HCEC 1CT (cell line): ENCODE measurements at places on chromosomes 12 and 14.

DNA sequence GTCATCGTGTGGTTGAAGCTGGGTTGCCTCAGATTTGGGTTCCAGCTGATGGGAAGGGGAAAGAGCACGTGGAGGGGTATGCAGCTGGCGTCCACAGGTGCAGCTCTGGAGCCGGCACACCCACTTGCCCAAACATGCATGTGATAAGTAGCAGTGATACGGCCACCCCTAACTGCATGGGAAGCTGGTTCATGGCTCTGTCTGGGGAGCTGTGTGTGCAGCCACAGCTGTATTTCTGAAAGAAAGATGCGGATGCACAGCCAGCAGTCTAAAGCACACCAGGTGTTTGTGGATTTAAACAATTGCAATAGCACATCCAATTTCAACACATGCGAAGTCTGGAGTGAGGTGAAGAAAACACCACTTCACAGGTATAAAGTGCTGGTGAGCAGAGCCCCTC, 181.4 kb downstream of the EFCAB11 start:
- DNase-seq: no peak

DNA sequence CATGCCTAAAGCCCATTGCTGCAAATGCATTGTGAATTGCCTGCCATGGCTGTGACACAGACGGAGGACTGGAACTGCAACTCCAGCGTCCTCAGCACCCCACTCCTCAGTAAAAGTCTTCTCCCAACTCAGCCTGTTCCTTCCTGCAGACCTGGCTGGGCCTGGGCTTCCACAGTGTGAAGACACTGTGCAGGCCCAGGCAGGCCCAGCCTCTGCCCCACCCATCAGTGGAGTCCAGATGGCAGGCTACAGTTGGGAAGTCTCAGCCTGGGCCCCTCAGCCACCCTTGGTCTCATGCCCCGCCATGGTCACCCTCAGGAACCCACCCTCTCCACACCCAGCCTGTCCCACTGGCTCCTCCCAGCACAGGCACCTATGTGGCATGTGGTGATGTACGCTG, 22.0 kb downstream of the VSX2 start:
- DNase-seq: no peak

- DNase-seq: peak; percentile 13
Measured at GRCh38 chr12:53601296-53601847, 24.8 kb downstream of the ATF7 start.

GRCh38 chr12:9379023-9379742, 171.0 kb upstream of the PZP start:
- DNase-seq: no peak

GRCh38 chr14:43410631-43411030, 1096.5 kb downstream of the FSCB start:
- DNase-seq: no peak

GRCh38 chr14:77177702-77178101, 3.9 kb upstream of the TMEM63C start:
- no peak for DNase-seq

GRCh38 chr12:132388379-132389015, 59.1 kb upstream of the GALNT9 start:
- DNase-seq: no peak

- peak; percentile 69 for DNase-seq
Measured at GRCh38 chr12:86134561-86134960, 121.6 kb downstream of the MGAT4C start.

DNA sequence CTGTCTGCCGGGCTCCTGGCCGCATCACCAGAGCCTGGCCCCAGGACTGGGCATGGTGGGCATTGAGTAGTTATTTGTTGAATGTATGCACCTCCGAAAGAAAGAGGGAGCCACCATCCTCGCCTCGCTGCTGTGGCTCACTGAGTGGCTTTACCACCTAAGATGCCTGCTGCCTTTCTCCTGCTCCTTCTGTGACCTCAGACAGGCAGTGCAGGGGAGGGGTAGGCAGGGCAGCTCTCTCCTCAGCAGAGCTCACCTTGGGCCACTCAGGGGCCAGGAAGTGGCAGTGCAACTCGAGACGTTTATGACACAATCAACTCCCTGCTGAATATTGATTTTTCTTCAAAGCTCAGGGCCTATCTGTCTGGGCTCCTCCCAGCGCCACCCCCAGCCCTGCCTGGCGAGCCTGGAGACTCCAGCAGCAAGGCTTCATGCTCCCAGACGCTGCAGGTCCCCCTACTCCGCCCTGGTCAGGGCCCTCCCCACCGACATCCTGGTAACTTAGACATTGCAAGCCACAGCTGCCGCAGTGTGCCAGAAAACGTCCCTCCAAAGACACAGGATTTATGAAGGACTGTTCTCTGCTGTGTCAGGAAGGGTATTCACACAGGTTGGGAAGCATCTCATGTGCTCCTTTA, 84.3 kb upstream of the DIO3 start:
- no peak for DNase-seq

DNA sequence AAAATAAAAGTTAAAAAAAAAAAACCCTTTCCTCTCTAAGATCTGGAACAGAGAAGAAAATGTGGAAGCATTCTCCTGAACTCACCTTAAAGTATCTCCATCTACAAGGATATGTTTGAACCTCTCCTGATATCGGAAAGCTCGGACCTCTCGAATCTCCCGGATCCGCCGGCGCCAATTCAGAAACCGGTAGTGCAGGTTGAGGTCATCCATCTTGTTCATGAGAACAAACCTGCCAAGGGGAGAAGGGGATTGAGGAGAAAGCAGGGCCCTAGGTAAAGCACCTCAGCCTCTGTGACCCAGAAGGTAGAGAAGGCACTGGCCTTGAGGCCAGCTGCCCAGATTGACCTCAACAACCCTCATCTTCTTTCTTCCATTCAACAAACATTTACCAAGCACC, 2.2 kb downstream of the SPRYD3 start:
- no peak for DNase-seq

DNA sequence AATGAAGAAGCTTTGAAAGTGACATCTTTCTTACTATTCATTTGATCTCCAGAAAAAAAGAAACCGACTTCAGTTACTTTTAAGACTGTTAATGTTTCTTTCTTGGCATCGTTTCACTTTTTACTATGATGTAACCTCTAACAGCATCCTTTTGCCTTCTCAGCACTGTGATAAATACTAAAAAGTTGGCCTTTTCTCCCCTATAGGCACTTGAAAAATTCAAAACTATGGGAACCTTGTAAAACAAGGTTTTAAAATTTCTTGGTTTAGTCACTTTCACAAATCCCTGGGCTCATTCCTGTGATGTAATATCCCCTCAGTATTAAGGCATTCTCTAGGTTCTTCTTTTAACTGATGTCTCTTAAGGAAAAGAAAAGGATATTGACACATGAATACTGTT, 281.8 kb downstream of the EGLN3 start:
- no peak for DNase-seq

- DNase-seq: no peak
Measured at GRCh38 chr12:128991716-128992115, 138.4 kb downstream of the GLT1D1 start.

DNA sequence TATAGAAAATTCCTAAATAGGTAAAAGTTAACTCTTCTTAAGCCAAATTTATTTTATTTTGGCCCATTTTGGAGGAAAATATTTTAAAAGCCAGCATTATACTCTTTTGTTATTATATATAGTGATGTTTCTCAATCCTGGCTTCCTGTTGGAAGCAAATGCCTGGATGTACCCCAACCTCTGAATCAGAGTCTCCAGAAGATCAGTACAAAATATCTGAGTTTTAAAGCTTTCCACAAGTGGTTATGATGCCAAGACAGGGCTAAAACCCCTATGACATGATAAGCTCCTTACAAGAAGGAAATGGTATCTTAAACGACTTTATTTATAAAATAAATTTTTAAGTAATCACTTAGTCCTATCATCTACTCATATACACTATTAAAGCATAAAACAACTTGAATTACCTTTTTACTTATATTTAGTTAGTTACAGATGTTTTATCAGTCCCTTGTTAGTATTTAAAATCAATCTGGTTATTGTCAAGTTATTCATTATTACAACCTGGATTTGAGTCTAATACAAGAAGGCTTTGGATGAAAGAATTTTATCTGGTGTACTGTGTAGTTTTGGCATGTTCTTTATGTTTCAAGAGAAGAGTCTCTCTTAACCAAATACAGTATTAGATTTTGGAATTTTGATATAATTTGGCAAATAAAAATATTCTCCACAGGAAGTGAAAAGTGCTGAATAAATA, 238.1 kb downstream of the SLC2A13 start:
- no peak for DNase-seq

GRCh38 chr12:43214166-43214565, 337.8 kb downstream of the ADAMTS20 start:
- no peak for DNase-seq

- DNase-seq: no peak
Measured at GRCh38 chr12:108559007-108559655, 1.8 kb downstream of the SART3 start.

GRCh38 chr12:12665194-12665593, 30.8 kb downstream of the GPR19 start:
- DNase-seq: no peak

DNA sequence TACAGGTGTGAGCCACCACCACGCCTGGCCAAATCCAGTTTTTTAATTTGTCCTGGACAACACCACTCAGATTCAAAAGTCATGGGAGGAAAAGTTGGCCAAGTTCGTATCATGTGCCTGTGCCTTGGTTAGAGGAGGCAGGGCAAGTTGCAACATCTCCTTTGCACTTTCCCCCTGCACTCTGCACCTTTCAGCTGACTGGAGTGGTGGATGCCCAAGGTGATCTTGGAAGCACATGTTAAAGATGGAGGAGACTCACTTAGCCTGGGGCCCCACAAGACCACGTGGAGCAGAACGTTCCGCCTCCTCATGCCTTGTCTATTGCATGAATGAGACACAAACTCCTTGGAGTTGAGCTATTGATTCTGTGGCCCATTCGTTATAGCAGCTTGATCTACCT, 82.1 kb upstream of the FZD10 start:
- no peak for DNase-seq

GRCh38 chr12:47267571-47267970, 187.8 kb upstream of the AMIGO2 start:
- no peak for DNase-seq

GRCh38 chr14:99011385-99011784, 260.6 kb downstream of the BCL11B start:
- no peak for DNase-seq

GRCh38 chr14:51972566-51972965, 16.8 kb upstream of the RTRAF start:
- no peak for DNase-seq

GRCh38 chr12:45208604-45209487, 7.0 kb upstream of the ANO6 start:
- peak; percentile 85 for DNase-seq

DNA sequence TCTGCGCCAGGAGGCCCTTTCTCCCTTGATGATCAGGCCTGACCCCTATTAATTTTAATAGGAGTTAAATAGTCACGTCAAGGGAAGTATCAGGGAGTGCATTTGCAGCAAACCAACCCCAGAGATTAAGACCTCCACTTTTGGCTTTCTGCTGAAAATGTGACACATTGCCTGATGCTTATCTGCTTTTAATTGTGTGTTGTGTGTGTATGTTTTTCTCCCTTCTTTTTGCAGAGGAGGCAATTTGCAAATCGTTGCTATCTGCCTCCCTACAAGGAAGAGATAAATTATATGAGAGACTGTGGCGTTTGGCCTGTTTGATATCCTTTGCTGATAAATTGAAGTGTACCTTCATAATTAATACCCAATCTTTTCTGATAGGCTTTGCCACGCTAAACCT, 822.9 kb downstream of the VRK1 start:
- no peak for DNase-seq

DNA sequence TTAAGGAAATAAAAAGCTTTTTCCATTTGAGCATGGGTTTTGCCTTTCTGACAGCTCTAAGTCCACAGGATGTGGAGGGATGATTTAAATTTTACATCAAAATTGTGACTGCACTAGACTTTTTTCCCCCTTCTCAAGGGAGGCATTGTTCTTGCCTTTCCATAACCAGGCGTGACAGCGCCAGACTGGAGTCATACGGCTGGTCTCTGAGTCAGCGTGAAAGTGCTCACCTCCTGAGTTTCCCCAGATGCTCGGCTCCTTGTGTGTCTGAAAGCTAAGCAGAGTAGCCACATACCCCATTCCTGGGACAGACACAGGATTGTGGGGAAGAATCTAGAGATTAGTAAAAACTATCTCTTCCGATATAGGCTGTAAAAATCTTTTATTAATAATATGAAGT, 43.1 kb downstream of the SOX5 start:
- DNase-seq: no peak

DNA sequence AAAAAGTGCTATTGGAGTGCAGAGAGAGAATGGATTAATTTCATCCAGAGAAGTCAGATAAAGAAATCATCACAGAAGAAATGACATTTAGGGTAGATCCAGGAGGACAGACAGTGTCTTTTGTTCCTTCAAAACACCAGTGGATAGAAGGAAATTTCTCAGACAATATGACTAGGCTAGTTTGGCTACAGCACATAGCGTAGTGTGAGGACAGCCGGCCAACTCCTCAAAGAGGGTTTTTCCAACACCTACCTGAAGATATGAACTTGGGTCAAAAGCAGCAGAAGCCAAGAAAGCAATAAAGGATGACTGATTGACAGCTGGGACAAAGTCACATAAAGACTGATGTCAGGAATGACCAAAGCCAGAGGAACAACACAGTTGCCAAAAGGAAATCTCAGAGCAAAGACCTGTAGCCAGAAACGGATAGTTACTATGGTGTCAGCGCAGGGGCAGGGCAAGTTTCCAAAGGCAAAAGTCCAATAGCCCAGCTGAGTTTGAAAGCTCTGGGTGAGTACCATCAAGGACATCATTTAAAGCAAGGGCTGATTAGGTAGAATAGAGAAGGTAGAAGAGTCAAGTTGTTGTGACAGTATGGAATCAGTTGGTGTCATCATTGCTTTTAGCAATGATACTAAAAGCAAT, 58.7 kb upstream of the PDE3A start:
- DNase-seq: no peak

- DNase-seq: peak; percentile 37
Measured at GRCh38 chr12:122203301-122204166, at the start of gene B3GNT4. Gene B3GNT4 (plus strand): TSS chr12:122203709. CDS start chr12:122204619, 910 bp downstream.

DNA sequence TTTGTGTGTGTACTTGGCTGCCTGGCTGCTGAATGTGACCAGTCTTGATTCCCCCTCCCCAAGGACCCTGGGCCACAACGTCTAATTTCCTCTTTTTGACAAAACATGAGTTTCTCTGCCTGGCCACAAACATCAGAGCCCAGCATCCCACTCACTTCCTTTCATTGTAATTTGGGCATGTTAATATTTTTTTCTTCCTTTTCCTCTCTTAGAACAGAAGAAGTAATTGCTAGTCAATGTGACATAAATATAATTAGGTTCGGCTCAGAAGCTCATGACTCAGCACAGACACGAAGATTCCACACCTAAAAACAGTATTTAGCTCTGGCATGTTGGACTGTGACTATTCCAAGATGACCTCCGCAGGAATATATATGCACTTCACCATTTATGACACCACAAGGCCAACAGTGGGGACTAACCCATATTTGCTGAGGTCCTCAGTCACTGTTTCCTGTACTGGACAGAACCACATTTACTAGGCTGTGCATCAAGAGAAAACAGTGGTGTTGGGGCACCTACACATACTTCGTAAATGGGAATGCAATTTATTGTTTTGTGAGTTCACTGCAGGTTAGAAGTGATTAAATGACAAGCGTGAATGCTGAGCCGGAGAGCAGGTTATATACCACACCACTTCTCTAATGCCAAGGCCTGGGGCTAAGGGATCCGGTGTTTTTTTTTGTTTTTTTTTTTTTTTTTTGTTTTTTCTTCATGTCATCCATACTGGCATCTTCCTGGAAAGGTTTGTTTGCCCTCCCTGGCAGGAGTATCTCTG, 4.2 kb downstream of the GSG1 start:
- DNase-seq: no peak

- no peak for DNase-seq
Measured at GRCh38 chr12:109116611-109116949, 193 bp downstream of the ACACB start.
